ENCODE measurements at places on chromosomes 4 and X.

- no peak for DNase-seq
Measured at GRCh38 chrX:10288373-10288975, 131.7 kb downstream of the CLCN4 start.

GRCh38 chrX:16910376-16910775, 36.1 kb upstream of the REPS2 start:
- DNase-seq: no peak

DNA sequence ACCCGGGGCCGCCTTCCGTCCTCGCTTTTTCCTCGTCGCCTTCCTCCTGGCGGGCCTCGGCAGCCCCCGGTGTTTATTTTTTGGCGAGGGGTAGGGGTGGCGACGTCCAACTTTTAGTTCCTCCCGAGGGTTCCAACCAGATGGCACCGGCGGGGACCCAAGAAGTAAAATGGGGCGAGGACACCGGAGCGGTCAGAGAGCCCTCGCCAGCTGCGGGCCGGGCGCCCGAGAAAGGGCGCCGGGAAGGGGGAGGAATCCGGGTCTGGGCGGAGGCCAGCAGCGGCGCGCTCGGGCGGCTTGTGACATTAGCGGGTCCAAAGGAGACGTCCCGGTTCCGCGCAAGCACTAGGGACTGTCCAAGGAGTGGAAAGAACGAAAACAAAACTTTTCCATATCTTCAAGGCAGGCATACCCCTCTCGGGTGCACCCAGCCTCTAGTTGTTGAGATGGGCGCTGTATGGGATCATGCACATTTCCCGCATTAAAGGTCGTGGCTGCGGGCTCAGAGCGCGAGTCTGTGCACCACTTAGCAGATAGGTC, 691 bp upstream of the USP46 start:
- DNase-seq: no peak

DNA sequence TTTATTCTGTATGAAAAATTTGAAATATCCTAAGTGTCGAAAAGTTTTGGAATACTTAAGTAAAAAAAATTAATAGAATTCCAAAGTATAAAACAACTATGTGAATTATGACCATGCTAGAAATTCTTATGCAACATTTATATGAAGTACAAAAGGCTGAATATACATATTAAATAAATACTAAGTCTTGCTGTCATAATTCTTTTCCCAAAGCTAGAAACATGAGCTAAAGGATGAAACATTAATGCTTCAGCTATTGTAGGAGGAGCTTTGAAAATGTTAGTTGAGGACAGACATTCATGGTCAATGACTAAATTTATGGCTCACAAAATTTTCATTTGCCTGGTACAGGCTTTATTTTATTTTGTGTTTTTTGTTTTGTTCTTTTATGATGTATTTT, 207.3 kb downstream of the GABRB1 start:
- no peak for DNase-seq

DNA sequence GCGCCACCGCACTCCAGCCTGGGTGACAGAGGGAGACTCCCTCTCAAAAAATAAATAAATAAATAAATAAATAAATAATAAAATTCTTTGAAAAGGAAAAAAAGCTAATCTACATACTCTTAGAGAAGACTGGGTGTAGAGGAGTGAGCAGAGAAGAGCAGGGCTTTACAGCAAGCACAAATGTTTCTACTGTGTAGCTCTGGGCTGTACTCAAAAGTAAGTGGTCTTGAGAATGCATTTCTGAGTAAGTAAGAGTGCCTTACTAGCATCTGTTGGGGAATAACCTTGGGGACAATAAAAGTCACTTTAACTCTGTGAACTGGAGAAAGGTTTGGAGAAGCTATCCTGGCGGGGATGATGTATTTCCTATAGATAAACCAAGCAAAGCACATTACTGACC, 185.8 kb downstream of the WDFY3 start:
- DNase-seq: no peak

GRCh38 chrX:40893251-40893910, 158.0 kb upstream of the MED14 start:
- no peak for DNase-seq

DNA sequence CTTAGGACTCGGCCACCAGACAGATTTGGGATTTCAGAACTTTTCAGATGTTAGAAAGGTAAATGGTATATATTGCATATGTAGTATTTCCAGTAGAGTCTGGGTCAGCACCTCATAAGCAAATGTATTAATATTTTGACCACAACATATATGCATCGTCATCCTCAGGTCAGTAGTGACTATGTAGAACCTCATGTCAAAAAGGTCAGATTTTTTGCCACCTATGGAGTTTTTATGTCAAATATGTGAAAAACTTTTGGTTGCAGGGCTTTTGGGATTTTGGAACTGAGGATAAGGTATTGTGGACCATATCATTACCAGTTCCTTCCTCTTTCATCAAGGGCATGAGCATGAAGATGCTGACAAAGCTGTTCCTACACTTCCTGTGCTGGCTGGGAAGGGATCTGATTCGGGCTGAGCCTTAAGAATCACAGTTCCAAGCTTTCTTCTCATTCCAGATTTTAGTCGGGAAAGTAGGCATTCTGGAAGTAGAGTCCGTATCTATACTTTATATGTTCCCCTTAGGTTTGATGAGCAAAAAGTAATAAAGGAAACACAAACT, 183.0 kb upstream of the PGRMC2 start:
- DNase-seq: no peak

GRCh38 chr4:184994010-184994622, 24.2 kb upstream of the HELT start:
- no peak for DNase-seq

DNA sequence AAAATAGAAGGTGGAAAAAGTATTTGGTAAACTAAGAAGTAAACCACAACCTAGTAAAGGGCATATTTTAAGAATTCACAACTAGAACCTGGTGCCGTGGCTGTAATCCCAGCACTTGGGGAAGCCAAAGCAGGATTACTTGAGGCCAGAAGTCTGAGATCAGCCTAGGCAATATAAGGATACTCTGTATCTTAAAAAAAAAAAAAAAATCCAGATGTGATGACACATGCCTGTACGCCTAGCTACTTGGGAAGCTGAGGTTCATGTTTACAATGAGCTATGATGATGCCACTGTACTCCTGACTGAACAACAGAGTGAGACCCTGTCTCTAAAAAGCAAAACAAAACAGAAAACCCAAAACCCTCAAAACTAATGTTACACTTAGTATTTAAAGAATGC, 294.9 kb upstream of the ZCCHC13 start:
- DNase-seq: no peak

- no peak for DNase-seq
Measured at GRCh38 chr4:40232610-40233009, 35.8 kb downstream of the RHOH start.

DNA sequence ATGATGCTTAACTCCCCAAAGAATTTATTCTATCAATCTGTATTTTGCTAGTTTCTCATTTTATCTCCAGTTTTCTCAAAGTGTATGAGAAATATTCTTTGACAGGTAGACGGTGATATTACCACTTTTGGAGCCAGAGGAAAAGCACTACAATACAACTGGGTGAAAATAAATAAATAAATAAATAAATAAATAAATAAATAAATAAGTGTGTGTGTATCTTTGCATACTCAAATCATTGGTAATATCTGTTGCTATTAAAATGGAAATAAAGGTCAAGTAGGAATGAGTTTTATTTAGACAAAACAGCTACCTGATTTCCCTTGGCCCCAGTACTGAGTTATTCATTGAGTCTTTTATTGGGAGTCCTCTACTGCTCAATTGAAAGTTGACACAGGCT, 114.3 kb downstream of the RBMX2 start:
- no peak for DNase-seq

GRCh38 chrX:19709117-19709811, 178.1 kb downstream of the SH3KBP1 start:
- DNase-seq: no peak

GRCh38 chrX:129531132-129531531, 7.8 kb upstream of the SMARCA1 start:
- DNase-seq: no peak

GRCh38 chr4:144699565-144699964, 53.6 kb downstream of the HHIP start:
- DNase-seq: no peak

DNA sequence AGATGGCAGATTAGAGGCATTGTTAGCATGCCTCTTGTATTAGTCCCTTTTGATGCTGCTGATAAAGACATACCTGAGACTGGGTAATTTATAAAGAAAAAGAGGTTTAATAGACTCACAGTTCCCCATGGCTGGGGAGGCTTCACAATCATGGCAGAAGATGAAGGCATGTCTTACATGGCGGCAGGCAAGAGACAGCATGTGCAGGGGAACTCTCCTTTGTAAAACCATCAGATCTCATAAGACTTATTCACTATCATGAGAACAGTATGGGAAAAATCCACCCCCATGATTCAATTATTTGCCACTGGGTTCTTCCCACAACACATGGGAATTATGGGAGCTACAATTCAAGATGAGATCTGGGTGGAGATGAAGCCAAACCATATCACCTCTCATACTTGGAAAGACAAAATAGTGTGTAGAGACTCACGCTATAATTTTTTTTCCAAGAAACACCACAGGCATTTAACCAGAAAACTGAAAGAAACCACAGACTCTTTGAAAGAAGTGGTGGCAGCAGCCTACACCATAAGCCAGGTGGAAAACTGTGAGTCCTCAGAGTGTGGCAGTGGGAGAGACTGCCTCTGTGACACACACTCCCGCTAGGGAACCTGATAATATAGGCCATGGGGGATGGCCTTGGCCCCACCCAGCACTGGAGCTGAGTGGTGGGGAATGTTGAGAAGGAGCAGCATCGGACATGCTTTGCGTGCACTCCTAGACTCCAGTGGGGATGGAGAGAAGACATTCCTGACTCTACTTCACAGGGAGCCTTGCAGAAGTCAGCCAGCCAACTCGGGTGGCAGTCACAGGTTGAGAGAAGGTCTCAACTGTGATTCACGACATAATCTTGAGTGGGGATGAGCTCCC, 51.5 kb downstream of the SLC2A9 start:
- no peak for DNase-seq

DNA sequence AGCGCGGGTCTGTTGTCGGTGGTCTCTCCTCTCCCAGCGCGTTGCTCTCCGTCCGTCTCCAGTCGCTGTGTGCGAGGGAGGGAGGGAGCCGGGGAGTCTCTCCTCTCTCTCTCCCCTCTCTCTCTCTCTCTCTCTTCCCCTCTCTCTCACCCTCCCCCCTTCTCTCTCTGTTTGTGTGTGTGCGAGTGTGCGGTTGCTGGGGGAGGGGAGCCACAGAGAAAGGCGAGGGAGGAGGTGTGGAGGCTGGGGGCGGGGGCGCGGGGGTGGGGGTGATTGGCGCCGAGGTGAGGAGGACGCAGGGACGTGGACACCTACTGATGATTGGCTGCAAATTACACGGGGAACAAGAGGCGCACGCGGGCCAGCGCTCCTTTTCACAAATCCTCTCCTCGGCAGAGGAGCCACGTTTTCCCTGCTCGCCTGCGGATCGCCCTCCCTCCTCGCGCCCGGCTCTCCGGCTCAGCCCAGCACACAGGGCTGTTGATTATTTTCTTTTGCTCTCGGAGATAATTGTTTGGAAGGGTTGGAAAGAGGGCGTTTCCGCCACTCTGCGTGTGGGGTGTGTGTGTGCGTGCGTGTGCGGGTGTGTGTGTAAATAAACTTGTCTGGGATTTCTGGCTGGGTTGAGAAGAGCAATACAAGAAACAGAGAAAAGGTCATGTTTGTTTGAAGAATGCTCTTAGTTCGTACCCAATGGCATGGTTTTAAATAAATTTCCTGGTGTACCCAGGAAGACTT, at the start of gene CXXC4:
Gene CXXC4, minus strand, starts transcription at position 73 of the 738 bp plus-strand sequence. CDS start 3,092 bp downstream, outside the sequence.
- DNase-seq: peak; percentile 85

GRCh38 chr4:43987331-43987944, 461.2 kb downstream of the KCTD8 start:
- DNase-seq: no peak

DNA sequence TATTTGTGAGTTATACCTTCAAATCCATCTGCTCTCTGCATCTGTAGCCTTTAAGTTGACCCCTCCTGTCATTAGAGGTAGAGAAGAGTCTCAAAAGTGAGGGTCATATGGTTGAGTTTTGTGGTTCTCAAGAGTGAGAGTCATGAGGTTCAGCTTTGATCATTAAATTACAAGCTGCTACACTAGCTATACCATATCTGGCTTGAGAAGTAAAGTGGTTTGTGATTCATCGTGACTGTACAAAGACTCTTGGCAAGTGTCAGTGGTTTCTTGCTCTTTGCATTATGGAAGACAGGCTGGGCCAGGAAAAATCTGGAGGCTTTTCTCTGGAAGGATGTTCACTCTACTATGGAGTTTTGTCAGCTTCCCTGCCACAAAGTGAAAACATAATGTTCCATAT, 170.6 kb downstream of the ZC4H2 start:
- no peak for DNase-seq

DNA sequence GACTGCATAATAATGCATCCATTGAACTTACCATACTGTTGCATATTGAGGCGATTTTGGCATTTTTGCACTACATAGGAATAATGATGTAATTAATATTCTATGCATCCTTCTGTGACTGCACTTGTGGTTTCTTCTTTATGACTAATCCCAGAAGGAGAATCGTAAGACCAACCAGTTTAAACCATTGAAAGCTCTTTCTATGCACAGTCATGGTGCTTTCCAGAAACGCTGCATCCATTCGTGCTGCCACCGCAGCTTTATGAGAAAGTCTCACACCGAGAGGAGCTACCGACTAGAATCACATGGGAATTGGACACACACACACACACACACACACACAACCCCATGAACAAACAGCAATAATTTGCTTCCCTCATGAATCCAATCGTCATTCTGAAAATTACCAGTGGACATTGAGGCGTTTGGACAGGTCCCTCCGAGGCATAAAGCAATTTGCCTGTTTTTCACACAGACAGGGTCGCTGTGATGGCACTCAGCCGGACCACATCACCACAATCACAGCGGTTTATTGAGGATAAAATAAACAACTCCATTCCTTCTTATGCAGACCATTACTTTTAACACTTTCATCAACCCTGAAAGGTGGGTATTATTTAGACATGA, 64.2 kb downstream of the PACRGL start:
- DNase-seq: no peak

DNA sequence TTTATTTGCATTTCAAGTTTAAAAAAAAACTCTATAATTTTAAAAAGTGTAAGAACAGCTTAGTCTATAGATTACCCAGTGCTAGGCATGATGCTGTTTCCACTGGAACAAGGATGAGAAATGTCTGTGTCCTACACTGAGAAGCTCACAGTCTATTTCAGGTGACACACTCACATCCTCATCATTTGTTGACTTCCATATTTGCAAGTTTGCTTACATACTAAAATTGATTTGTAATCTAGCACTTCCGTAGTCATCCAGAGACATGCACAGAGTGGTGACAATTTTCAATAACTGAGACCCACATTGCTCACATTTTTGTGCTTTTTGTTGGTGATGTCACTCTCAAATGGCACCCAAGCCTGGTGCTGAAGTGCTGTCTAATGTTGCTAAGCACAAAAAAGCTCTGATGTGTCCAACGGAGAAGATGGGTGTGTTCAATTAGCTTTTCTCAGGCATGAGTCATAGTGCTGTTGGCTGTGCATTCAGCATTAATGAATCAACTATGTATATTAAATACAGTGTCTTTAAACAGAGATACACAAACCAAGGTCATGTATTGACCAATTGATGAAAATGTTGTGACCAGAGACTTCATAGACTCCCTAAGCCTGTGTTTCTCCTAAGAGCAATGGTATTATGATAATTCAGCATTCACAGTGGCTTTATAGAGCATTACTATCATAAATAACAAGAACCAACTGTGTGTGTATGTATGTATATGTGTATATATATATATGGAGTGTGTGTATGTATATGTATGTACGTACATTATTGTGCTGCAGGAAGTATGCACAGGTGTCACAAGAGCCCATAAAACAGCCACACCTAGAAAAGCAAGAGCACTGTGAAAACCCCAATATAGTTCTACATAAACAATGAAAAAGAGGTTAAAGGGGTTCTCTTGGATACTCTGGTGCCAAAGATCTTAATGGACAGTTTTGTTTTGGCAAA, 31.2 kb upstream of the VCX3B start:
- no peak for DNase-seq
